K562 (cell line): ENCODE measurements at places on chromosomes 13 and 19.

DNA sequence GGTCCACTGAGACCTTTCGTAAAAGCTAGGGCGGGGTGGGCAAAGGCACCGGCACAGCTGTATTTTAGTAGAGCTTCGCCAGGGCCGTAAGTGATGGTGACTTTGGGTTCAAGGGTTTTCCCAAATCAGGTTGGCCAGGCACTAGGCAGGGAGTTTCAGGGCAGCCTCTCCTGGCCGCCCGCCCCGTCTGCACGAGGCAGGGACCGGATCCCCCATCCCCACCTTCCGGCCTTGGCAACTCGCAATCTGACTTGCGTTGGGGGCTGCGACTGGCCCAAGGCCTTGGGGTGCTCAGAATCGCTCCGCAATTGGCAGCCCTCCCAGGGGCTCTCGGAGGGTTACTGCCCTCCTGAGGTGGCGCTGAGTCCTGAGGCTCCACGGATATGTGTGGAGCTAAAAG lies 4.1 kb upstream of the ZIC5 start:
- H3K27me3 ChIP-seq: no peaks in the 10 kb centered on the region
- H3K36me3 ChIP-seq: no peaks in the 10 kb centered on the region
- no peak for DNase-seq
- peaks cover 38% of the 10 kb centered on the region for H3K4me1 ChIP-seq
- no peak overlapping the region for H3K27ac ChIP-seq

DNA sequence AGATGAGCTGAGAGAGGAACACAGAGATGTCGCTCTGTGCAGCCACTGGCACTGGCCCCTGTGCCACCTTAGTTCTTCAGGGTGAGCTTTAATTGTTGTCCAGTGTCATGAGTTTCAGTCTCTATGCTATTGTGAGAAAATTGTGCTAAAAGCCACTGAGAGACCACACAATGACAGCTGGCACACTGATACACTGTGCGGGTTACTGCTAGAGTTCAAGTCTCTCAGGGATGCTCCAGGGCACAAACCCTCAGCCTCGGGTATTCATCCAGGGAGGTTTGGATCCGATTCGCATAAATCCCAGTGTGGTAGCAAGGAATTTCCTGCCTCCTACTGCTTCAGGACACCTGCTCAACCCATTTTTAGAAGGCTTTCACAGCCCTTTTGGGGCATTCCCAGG lies 68.1 kb upstream of the EDNRB start:
- DNase-seq: no peak
- no peak overlapping the region for H3K4me3 ChIP-seq
- no peaks in the 10 kb centered on the region for H3K36me3 ChIP-seq
- H3K27ac ChIP-seq: no peak overlapping the region
- no peaks in the 10 kb centered on the region for H3K27me3 ChIP-seq

GRCh38 chr13:113338451-113338850 lies 25.5 kb downstream of the GRTP1 start:
- no peak overlapping the region for H3K4me3 ChIP-seq
- H3K27me3 ChIP-seq: no peaks in the 10 kb centered on the region
- no peak for DNase-seq

GRCh38 chr19:46975011-46975924 lies 44.4 kb upstream of the NPAS1 start:
- no peak for DNase-seq
- no peaks in the 10 kb centered on the region for H3K27me3 ChIP-seq
- peaks cover 23% of the 10 kb centered on the region for H3K4me1 ChIP-seq
- H3K36me3 ChIP-seq: no peaks in the 10 kb centered on the region; the same call in 2 of the 3 replicates

DNA sequence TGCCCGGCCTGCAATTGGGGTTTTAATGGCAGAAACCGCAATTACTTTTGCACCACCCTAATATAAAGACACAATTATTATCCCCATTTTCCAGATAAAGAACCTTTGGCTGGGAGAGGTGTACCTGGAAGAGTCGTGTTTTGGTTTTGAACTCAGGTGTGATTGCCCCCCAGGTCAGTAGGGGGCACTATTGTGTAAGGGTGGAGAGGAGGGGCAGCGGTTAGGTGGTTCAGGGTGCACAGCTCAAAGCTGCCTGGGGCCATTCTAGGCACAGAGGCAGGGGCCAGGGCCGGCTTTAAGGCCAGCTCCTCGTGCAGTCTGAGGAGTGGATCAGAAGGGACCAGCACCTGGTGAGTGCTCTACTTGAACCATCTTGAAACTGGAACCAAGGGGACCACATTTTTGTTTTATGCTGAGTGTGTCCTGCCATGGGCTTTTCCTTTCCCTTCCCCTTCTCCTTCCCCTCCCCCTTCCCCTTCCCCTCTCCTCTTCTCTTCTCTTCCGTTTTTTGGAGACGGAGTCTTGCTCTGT lies 5.8 kb upstream of the FCGRT start:
- peaks cover 2% of the 10 kb centered on the region; the same call in 1 of the 3 replicates for H3K4me1 ChIP-seq
- H3K27ac ChIP-seq: no peak overlapping the region
- no peaks in the 10 kb centered on the region for H3K36me3 ChIP-seq
- no peak overlapping the region for H3K4me3 ChIP-seq
- DNase-seq: peak; percentile 83
- H3K27me3 ChIP-seq: no peaks in the 10 kb centered on the region

DNA sequence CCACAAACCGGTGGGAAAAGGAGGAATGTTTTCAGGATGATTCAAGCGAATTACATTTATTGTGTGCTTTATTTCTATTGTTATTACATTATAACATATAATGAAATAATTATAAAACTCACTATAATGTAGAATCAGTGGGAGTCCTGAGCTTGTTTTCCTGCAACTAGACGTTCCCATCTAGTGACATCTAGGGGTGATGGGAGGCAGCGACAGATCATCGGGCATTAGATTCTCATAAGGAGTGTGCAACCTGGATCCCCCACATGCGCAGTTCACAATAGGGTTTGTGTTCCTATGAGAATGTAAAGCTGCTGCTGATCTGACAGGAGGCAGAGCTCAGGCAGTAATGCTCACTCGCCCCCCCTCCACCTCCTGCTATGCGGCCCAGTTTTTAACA lies 54.5 kb downstream of the SPTBN4 start:
- no peaks in the 10 kb centered on the region for H3K27me3 ChIP-seq
- DNase-seq: no peak
- no peak overlapping the region for H3K27ac ChIP-seq
- no peak overlapping the region for H3K4me3 ChIP-seq

DNA sequence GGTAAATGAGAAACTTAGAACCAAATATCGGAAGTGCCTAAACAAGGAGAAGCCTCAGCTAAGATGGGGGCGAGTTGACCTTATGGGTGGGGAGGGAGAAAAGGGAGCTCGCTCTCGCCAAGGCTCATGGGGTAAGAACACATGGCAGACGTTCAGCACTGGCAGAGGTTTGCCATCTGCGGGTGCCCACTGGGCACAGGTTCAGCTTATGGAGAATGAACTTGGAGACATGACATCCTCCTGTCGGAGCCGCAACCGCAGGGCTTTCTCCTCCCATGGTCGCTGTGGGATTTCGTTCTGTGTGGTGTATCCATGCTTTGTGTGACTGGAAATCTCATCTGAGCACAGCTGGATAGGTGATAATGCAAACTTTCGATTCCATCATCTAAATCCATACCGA lies 36.1 kb upstream of the PEPD start:
- no peak overlapping the region for H3K27ac ChIP-seq
- no peak for DNase-seq
- H3K27me3 ChIP-seq: peaks cover 43% of the 10 kb centered on the region
- no peaks in the 10 kb centered on the region for H3K4me1 ChIP-seq

GRCh38 chr13:105670179-105670990 lies 865.1 kb downstream of the EFNB2 start:
- no peak overlapping the region for H3K4me3 ChIP-seq
- no peaks in the 10 kb centered on the region for H3K27me3 ChIP-seq
- no peaks in the 10 kb centered on the region for H3K4me1 ChIP-seq
- H3K36me3 ChIP-seq: no peaks in the 10 kb centered on the region
- DNase-seq: no peak
- no peak overlapping the region for H3K27ac ChIP-seq
